ENCODE measurements at places on chromosomes 12 and 14.

- no peak overlapping the region for H3K4me3 ChIP-seq
- no peak for DNase-seq
- no peaks in the 10 kb centered on the region for H3K27me3 ChIP-seq
- no peaks in the 10 kb centered on the region for H3K4me1 ChIP-seq
Measured at GRCh38 chr12:16076557-16076956, 165.4 kb downstream of the DERA start.

DNA sequence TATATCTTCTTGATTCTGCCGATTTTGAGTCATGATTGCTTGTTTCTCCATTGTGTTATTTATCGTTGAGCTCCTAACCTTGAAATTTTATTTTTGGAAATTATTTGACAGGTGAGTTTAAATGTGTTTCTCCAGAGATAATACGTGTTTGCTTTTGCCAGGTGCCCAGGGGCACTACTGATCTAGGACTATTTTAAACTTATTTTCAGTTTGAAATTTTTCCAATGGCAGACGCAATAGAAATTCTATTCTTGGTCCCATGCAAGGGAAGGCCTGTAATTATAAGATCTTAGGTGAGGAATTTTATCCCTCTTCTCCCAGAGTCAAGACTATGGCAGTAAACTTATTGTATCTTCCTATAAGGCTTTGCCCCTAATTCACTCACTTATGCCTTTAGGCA lies 252.8 kb downstream of the AEBP2 start:
- no peaks in the 10 kb centered on the region for H3K36me3 ChIP-seq
- no peak overlapping the region for H3K4me3 ChIP-seq
- H3K27ac ChIP-seq, result no peak overlapping the region
- H3K4me1 ChIP-seq, result no peaks in the 10 kb centered on the region
- no peak for DNase-seq

GRCh38 chr12:127268213-127268612 lies 998.8 kb upstream of the TMEM132C start:
- no peak overlapping the region for H3K4me3 ChIP-seq
- peaks cover 10% of the 10 kb centered on the region for H3K27me3 ChIP-seq
- H3K36me3 ChIP-seq, result peaks cover 70% of the 10 kb centered on the region
- DNase-seq, result no peak

DNA sequence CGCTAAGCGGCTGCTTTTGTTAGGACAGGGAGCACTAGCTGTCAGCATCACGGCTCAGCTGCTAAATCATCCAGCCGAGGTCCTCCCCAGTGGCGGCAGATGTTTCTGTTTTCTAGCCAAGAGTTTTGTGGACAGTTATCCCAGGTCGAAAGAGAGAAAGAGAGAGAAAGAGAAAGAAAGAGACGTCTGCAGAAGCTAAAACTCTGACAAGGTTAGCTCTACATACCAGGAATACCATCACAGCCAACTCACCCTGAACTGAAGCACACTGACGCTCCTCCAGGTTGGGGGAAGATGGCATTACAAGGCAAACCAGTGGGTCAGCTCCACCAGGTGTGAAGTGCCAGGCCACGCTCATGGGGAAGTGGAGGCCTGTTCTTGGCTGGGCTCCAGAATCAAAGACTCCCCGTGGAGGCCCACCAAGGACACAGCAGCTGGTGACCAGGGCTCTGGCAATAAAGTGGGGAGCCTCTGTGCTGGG lies 64.9 kb upstream of the DICER1 start:
- peaks cover 46% of the 10 kb centered on the region for H3K27me3 ChIP-seq
- H3K36me3 ChIP-seq, result no peaks in the 10 kb centered on the region
- no peak overlapping the region for H3K27ac ChIP-seq

- H3K27me3 ChIP-seq, result no peaks in the 10 kb centered on the region
- H3K4me3 ChIP-seq, result no peak overlapping the region
- H3K36me3 ChIP-seq, result peaks cover 9% of the 10 kb centered on the region
- peaks cover 20% of the 10 kb centered on the region for H3K4me1 ChIP-seq
- peak overlapping the region; percentile 63 for H3K27ac ChIP-seq
Measured at GRCh38 chr12:124413401-124413800, 118.5 kb downstream of the RFLNA start.

DNA sequence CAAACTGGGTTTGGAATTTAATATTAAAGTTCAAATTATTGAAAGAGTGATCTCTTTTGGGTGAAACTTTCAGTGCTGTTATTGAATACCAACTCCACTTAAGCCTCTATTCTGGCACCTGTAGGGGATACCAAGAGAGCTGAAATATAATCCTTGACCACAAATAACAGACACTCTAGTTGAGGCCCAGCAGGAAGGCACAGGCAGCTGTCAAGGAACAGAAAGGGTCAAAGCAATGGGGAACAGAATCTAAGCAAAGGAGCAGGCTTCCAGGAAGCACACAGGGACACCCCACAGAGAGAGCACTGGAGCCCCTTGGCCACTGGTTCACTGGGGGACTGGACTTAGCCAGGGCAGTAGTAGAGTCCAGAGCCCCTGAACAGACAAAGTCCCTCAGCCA lies 120.9 kb upstream of the SFSWAP start:
- no peak overlapping the region for H3K27ac ChIP-seq
- no peaks in the 10 kb centered on the region for H3K27me3 ChIP-seq
- no peaks in the 10 kb centered on the region for H3K36me3 ChIP-seq

GRCh38 chr12:43880547-43880946 lies 44.7 kb downstream of the TMEM117 start:
- H3K27me3 ChIP-seq, result no peaks in the 10 kb centered on the region
- no peak overlapping the region for H3K4me3 ChIP-seq
- H3K36me3 ChIP-seq, result no peaks in the 10 kb centered on the region
- H3K27ac ChIP-seq, result no peak overlapping the region

DNA sequence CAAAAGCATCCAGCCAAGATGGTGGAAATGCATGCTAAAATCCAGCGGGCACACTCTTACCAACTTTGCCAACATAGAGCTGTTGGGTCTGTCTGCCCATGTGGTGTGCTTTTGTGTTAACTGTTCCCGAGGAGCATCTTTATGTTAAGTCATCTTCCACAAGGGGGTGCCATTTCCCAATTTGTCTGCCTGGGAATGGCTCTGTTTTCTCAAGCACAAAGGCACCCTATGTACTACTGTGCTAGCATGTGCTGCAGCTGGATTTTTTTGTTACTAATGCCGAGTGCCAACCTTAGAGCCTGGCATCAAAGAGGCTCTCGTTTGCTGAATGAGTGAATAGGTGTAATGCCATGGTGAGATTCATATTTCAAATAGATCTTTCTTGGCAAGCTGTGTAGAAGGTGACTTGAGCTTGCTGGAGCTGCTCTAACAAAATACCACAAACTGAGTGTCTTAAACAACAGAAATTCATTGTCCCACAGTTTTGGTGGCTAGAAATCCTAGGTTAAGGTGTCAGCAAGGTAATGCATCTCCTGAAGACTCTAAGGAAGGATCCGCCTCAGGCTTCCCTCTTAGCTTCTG lies 74.3 kb downstream of the TRHDE start:
- H3K36me3 ChIP-seq, result no peaks in the 10 kb centered on the region
- peaks cover 27% of the 10 kb centered on the region for H3K4me1 ChIP-seq
- peak; percentile 72 for DNase-seq
- no peaks in the 10 kb centered on the region for H3K27me3 ChIP-seq
